ENCODE measurements at places on chromosomes 5 and 9. TPM values are rescaled to one million over a fixed set of nuclear protein-coding genes. Genes with fewer than 3 reads are reported as not detected.

The EPB41L4B gene
- 29.4 TPM for total RNA-seq

The KCNV2 gene
- total RNA-seq: not detected

The ATG10 gene
- total RNA-seq: 9.3 TPM

The ORM2 gene
- total RNA-seq: not detected

The GGTA1 gene
- not detected for total RNA-seq

The EGFLAM gene
- 0.39 TPM for total RNA-seq

The ACOT12 gene
- total RNA-seq: not detected

The TMEM215 gene
- 0.02 TPM for total RNA-seq

The CFAP90 gene
- 0.72 TPM for total RNA-seq

The ZDHHC11 gene
- 15.8 TPM for total RNA-seq
